Stimulated activated CD8-positive, alpha-beta memory T cell treated with anti-CD3 and anti-CD28 coated beads, Interleukin-7, amount 100 ng/mL, for 24 hours (primary cell): ENCODE measurements at places on chromosomes 1 and 21.

GRCh38 chr1:220389634-220390033, 117.4 kb upstream of the RAB3GAP2 start:
- no peak for DNase-seq

- no peak for DNase-seq
Measured at GRCh38 chr1:41399145-41399795, 38.0 kb downstream of the FOXO6 start.

GRCh38 chr1:236020359-236021219, 44.3 kb downstream of the NID1 start:
- no peak for DNase-seq

DNA sequence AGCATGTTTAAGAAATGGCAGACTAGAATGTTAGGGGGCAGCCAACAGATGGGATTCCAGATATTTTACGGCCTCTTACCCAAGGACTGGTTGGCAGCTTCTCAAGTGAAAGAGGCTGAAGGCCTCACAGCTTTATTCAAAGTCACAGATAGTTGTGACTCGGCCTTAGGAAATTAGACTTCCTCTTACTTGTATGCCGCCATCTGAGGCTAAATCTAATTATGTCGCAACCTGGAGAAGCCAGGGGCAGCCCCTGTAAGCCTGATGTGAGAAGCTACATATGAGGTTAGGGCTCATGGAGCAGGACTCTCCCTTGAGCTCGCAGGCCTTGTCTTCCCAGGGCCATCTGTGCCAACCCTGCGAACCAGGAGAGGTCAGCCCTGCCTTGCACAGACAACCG, 352.5 kb downstream of the HHAT start:
- DNase-seq = no peak

- no peak for DNase-seq
Measured at GRCh38 chr1:75136921-75137641, 2.9 kb downstream of the LHX8 start.

DNA sequence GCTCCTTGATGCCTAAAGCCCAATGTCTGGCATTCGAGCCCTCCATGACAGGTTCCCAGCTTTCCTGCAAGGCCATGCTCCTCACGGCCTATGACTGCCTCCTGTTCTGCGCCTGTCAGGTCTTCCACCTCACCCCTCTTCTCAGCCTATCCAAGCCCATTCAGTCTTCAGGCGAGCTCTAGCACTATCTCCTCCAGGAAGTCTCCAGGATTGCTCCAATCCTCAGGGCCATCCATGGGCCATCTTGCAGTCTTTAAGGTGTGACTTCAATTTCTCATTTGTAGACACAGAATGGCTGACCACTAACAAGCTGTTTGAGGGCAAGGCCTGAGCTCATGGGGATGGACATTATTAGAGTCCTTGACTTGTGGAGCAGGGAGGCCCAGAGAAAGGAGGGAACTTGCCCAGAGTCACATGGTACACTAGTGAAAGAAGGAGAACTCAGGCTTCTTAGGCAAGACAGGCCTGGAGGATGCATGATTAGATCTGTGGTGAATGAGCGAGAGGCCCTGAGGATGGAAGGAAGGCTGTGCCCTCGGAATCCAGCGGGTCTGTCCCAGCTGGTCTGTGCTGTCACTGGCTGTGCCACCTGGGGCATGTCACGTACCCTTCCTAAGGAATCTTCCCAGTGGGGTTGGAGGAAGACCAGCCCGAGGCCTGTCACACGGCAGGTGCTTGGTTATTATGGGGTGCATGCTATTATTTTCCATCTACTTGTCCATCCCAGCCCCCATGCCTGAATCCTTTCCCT, 1.2 kb upstream of the ACOT11 start:
- no peak for DNase-seq

DNA sequence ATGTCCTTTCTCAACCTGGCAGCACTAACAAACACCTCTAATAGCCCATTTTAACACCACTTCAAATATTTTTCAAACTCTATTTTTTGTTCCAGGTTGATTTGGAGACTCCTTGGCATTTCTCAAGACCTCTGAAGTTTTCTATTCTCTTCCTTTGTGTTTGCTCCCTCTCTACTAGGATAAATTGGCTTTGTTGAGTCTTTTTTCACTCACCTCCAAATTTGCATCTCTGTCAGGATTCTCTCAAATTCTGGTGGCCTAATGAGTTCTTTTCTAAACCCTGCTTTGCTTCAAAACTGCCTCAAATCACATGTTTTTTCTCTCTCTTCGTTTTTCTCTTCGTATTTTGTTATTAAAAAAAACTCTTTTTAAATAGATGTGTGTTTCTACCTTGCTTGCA, 582.2 kb upstream of the ADGRL4 start:
- no peak for DNase-seq
